ENCODE measurements at places on chromosomes 2 and 18. TPM values are rescaled to one million over a fixed set of nuclear protein-coding genes. Genes with fewer than 3 reads are reported as not detected.

DNA sequence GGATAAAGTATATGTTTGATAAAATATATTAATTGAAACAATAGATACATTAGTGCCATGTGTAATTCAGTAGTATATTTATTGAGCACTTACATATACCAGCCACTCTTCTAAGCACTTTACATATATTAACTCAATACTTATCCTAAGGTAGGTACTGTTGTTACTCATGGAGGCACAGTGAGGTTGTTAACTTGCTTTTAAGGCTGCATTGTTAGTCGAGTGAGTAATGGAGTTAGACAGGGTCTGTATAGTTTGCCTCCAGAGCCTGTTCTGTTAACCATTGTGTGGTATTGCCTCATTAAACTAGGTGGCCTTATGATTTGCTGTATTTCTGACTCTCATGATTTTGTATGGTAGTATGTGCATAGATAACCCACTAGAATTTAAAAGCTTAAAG lies 44.2 kb downstream of the LCLAT1 start:
- DNase-seq, result no peak

DNA sequence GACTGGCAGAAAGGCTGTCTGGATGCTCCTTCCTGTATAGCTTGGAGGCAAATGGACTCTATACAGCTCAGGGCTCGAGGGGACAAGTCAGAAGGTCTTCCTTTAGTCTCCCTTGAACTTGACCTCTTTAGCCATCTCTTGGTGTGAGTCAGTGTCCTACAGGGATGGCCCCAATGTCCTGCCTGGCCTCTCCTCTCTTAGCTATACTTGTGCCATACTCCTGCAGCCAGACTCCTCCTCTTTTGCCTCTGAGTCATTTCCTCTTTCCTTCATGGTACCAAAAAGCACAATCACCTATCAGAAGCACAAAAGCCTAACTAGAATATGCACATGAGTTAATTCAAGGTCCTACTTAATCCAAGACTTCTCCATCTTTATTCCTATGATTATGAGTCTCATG lies 112.7 kb downstream of the XRCC5 start:
- peak; percentile 95 for DNase-seq

DNA sequence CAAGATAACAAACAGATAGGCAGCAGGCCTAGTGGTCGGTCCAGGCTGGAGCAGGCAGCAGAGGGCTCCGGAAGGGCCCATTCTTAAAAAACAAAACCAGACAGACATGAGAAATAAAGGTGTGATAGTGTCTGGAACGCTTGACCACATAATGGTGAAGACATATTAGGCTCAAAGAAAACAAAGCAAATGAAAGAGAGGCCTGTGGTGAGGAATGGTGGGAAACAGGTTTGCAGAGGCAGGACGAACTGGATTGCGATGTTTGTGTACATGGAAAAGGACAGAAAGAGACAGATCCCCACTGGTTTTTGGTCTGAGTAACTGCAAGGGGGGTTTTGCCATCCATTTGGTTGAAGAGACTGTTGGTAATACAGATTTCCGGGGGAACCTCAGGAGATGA lies 19.9 kb downstream of the QPCT start:
- DNase-seq, result no peak

- no peak for DNase-seq
Measured at GRCh38 chr2:237624565-237624964, 2.8 kb upstream of the LRRFIP1 start.

- peak; percentile 89 for DNase-seq
Measured at GRCh38 chr2:8004250-8004681, 677.6 kb upstream of the ID2 start.

GRCh38 chr2:1599301-1600085 lies 144.8 kb downstream of the PXDN start:
- DNase-seq, result no peak

DNA sequence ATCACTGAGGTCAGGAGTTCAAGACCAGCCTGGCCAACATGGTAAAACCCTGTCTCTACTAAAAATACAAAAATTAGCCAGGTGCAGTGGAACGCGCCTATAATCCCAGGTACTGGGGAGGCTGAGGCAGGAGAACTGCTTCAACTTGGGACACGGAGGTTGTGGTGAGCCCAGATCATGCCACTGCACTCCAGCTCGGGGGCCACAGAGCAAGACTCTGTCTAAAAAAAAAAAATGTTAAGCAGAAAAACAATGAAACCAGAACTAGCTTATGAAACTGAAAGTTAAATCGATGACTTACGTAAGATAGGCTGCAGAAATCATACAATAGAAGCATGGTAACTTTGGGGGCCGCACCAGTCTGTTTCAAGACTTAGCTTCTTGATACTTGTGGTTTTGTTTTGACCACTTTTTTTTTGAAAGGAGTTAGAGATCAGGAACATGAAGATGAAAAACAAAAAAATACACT lies 6.2 kb upstream of the GPR155 start:
- peak; percentile 16 for DNase-seq

- no peak for DNase-seq
Measured at GRCh38 chr2:219421323-219421722, 3.1 kb downstream of the DES start.

DNA sequence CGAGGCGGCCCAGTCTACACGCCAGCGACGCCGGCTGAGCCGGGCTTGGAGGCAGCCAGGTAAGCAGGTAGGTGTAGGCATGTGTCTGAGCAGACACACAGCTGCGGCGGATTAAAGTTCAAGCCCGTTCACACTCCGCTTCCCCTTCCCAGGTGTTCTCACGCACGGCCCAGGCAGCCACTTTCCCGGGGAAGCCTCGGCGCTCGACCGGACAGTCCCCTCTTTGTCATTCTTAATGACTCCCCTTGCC lies 367 bp downstream of the TGFA start:
- DNase-seq, result no peak

DNA sequence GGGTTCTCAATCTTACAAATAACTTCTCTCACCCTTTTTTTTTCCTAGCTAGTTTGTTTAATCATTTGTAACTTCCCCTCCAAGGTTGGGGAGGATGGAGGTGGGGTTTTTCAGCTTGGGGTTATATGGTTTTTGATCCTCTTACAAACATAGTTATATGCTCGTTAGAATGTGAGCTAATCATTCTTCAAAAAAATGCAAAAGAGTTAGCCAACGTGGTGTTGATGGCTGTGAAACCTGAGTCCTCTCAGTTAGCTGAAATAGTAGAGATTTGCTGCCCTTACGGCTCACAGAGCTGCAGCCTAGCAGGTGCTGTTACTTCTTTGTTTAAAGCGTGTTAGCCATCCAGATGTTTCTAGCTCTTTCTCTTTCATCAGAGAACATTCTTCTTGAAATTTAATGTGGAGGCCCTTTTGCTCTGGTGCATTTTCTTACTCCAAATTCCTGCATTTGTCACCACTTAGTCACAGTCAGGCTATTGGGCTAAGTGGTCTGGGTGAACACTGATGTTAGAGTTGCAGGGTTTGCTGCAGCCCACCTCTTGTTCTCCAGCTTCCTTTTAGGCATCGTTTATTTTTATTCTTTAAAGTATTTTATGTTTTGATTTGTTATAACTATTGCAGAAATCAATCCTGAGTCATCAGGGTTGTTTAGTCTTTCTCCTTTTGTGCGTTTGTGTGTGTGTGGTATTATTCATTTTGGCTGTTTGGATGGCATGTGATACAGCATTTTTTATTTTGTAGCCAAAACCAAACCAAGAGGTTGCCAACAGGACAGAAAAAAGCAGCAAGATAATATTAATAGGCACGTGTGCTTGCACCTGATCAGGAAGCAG lies 41.1 kb downstream of the LIMS1 start:
- peak; percentile 84 for DNase-seq

DNA sequence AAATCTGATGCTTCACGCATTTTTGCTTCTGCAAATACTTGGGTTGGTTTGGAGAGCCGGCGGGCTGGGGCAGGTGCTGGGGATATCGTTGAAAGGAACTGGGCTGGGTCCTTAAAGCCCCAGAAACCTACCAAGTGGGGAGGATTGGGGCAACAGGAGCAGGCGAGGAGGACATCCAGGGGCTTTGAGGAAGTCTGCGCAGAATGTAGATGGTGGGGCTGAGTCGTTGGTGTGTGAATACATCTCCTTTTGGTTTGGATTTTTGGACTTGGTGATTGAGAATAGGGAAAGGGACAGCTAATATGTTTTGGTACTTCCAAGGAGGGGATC lies 1.1 kb downstream of the DCC start:
- no peak for DNase-seq

DNA sequence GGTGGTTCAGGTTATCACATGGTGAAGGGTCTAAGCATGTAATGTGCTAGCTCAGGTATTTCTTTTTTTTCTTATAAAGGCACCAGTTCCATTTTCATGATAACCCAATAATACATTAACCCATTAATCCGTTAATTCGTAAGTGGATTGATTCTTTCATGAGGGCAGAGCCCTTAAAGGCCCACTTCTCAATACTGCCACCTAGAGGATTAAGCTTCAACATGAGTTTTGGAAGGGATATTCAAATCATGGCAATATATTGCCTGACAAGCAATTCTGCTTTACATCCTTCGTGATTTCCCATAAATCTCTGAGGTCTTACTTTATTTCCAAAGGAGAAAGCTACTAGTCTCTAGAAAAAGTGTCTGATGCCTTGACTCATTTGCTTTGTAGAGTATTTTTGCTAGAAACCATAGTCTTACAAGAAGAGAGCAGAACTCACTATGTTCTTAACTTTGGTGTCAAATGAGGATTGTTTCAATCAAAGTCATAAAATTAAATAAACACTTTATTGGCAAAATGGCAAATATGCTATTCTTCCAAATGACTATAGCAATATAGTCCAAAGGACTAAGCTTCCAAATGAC lies 271.3 kb downstream of the KCNS3 start:
- peak; percentile 58 for DNase-seq

- no peak for DNase-seq
Measured at GRCh38 chr18:78423811-78424210, 555.8 kb upstream of the SALL3 start.

GRCh38 chr2:167697194-167697593 lies 550.2 kb downstream of the STK39 start:
- no peak for DNase-seq

DNA sequence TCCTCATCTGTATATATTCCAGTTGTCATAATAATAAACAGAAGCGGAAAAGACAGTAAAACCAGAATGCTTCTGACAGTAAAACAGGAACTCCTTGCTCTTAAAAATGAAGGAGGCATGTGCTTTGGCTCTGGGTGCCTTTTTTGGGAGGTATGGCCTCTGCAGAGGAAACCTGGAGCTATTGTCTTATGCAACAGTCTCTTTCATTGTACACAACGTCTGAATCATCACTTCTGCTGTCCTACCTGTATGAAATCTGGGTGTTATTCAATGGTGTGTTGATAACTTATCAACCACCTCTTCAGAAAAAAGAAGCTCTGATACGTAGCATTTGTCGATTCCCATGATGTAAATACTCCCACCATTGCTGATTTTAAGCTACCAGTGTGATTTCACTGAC lies 64.8 kb downstream of the CDCA7 start:
- no peak for DNase-seq

DNA sequence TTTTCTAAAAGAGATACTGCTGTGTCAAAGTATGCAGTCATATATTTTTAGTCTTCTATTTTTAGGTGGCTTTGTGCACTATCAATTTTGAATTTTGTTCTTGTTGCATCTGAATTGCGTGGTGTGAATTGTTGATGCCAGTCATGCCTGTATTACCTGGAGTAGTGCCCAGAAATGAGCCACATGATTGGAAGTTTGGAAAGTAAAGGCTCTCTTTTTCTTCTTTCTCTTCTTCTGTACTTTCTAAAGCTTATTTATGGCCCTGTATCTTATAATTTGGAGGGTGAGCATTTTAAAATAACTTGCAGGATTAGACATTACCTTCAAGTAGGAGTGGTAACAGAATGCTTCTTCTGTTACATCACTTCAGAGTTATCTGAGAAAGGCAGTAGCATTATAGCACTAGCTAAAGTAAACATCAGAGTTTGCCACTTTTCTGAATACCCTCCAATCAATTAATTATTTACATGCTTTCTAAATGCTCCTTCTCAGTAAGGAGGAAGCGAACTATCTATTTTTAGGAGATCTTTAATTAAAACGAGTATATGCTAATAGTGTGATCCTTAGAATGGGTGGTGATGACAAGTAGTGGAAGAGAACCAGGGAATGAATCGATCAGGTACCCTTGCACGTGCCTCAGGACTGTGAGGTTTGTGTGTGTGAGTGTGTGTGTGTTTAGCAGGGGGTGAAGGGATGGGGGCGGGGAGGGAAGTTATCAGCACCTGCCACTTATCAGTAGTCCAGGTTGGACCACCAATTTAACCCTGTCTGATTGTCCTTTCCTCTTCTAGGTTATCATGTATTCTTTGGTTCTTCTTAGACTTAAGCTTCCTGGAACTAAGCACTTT lies 112.5 kb downstream of the MAP3K20 start:
- peak; percentile 24 for DNase-seq

GRCh38 chr2:205276116-205276777 lies 406.1 kb upstream of the NRP2 start:
- no peak for DNase-seq

GRCh38 chr2:55420439-55420725 lies 726 bp upstream of the CCDC88A start:
- DNase-seq, result no peak

DNA sequence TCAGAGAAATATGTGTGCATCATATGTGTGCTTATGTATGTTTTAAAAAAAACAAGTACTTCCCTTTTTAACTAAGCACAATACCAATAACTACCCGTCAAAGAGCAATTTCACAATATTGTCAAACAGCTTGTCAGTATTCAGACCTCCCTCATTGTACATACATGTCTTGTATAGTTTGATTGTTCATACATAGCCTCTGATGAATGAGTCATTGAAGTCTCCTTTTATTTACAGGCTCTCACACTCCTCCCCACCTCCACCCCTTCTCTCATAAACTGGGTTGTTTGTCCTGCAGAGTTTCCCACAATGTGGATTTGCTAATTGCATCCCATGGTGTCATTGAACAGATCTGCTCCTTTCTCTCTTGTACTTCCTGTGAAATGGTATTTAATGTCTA lies 132.8 kb upstream of the L3MBTL4 start:
- DNase-seq, result peak; percentile 24

DNA sequence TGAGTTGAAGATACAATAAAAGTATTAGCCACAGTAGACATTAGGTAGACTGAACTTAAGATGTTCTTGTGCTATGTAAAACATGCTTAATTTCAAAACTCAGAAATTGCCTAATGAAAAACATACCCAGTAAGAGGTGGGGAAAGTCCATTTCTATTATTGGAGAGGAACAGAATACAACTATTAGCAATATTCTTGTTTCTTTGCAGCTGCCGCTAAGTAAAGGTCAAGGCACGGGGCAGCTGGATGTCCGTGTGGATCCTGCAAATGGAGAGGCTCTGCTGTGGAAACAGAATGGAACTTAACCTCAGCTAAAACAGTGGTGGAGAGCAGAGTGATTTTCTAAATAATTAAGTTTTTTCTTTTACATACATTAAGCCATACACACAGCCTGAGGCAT lies 139.2 kb upstream of the ARHGAP28 start:
- DNase-seq, result no peak

DNA sequence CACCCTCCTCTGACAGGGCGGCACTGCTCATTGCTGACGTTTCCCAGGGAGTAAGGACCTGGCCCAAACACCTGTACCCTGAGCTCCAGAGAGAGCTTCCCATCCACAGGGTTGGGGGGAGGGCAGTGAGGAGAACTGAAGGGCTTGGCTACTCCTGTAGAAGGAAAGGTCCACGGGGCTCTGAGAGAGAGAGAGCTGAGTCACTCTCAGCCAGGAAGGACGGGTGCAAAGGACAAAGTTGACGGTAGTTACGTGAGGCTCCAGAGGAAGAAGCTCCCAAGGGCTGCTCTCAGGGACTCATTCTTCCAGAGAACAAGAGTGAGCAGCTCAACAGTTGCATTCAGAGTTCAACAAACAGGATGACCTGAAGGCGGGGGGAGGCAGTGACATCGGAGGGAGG lies 852.5 kb downstream of the GALR1 start:
- no peak for DNase-seq

Gene CFC1
- not detected for total RNA-seq

Gene SPC25
- 53.0 TPM for total RNA-seq

Gene MFSD2B
- total RNA-seq, result not detected

Gene ALPI
- total RNA-seq, result not detected

Gene DPYSL5
- total RNA-seq, result not detected

Measured in RPMI7951 (cell line).